ENCODE measurements at places on chromosomes 2 and 18.

DNA sequence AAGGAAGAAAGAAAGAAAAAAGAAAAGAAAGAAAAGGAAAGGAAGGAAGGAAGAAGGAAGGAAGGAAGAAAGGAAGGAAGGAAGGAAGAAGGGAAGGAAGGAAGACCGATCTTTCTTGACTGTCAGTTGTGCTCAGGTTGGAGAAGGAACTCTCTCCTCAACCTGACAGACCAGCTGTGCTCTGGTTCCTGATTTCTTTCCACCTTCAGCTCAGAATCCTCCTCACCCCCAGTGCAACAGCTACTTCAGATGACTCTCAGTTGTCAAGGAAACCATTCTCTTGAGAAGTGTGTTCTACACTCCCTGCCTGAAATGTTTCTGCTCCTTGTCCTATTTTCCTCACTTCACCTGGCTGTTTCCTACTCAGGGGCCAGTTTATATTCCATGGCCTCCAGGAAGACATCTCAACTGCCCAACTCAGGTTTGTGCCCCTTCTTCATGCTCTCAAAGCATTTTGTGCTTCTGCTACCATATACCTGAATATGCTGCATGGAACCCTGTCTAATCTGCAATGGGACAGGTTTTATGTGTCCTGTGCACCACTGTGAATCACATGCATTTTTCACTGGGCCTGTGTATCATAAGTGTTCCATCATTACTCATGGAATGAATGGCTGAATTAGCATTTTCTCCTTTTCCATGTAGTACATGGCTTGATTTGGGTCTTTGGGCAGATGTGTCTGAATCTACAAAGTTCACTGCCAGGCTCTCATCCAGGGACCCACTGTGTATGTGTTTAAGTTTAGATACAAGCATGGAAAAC is 32.8 kb upstream of the DOCK10 start:
- no peak for DNase-seq

GRCh38 chr2:112614201-112614840 is 29.9 kb downstream of the CHCHD5 start:
- DNase-seq: no peak

DNA sequence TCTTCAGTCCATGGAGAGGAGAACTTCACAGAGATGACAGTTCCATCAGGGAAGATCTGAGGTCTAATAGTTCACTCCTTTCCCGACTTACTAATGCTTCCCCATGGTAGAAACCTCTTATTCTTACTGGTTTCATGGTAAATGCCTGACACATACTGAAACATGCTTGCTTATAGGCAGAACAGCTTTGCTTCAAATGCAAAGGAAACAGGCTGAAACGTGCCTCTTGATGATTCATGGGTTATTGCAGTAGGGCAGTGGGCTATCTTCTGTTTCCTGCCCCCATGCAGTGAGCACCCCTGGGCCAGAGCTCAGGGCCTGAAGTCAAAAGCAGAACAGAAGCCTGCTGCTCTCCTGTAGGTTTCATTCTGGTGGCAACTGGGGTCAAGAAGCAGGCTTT is 223.5 kb downstream of the RDH14 start:
- DNase-seq: no peak

- DNase-seq: peak; percentile 25
These were observed 575 bp downstream of the ATL2 start for GRCh38 chr2:38376346-38377049.

DNA sequence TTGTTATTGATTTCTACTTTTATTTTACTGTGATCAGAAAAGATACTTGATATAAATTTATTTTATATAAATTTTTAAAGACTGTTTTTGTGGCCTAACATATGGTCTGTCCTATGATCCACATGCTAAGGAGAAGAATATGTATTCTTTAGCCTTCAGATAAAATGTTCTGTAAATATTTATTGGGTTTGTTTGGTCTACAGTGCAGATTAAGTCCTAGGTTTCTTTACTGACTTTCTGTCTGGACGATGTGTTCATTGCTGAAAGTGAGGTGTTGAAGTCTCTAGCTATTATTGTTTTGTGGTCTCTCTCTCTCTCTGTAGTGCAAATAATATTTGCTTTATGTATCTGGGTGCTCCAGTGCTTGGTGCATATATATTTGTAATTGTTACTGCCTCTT is 30.1 kb downstream of the OXER1 start:
- no peak for DNase-seq

- no peak for DNase-seq
These were observed 51.0 kb downstream of the TSHZ1 start for GRCh38 chr18:75261430-75262223.

DNA sequence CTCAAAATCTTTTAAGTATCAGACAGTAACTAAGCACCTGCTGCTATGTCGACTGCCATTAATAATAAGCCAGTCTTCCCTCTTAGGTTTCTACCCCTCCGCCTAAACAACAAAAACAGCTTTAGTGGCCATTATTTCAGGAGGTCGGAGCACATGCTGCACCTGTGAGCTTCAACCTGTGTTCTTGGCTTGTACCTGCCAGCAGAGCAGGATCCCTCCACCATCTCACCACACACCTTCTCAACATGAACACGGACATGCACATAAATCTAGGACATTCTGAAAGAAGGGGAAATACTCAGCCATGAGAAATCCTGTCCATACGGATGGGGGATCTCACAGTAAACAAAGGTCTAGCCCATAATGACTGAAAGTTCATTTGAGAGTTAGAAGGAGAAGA is 3.7 kb downstream of the CYB5A start:
- DNase-seq: no peak

- peak; percentile 16 for DNase-seq
These were observed at the start of gene BOK for GRCh38 chr2:241558532-241559322. TSS of gene BOK (plus strand) at chr2:241558745. CDS start at chr2:241559484, 739 bp downstream.

DNA sequence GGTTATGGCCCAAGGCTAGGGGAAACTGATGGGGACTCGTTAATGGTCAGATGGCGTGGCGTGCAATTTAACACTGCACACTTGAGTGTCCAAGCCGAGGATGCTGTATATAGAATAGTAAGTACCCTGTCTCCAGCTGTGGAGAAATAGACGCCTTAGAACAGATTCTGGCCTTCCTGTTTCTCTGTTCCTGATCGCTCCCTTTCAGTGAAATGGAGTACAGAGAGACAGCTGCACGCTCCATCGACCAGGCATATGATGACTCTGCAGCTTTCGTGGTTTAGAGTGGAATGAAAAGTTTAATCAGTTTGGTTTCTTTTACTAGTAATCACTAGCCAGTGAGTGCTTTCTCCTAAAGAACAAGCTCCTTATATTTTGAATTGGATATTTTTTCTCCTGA is 213.4 kb downstream of the NEDD4L start:
- no peak for DNase-seq

DNA sequence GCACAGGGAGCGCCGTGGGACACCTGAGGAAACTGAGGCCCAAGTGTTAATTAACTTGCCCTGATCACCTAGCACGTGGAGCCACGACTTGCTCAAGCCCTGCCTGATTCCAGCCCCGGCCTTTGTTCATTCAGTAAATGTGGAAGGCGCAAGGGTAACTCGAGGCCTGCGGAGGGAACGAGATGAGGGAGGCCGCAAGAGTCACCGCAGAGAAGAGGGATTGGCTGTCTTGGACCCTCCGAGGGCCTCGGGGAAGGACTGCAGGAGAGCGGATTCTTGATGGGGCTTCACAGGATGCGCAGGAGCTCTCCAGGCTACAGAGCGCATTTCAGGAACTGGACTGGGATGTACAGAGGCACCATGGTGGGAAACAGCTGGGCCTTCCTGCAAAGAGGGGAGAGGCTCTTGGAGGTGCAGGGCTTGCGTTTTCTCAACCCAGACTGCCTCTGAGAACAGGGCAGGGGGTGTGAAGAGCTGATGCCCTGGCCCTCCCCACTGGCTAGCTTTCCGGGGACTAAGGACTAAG is 511 bp upstream of the ANKMY1 start:
- DNase-seq: no peak

- no peak for DNase-seq
These were observed 194.8 kb downstream of the ZEB2 start for GRCh38 chr2:144325086-144325485.

- no peak for DNase-seq
These were observed 207.1 kb downstream of the ZNF521 start for GRCh38 chr18:25144820-25145219.

- no peak for DNase-seq
These were observed 86.0 kb downstream of the ACSL3 start for GRCh38 chr2:222946700-222947287.

- no peak for DNase-seq
These were observed 41.1 kb downstream of the CDC42EP3 start for GRCh38 chr2:37630301-37630700.

GRCh38 chr18:23311351-23312121 is 141.6 kb upstream of the RIOK3 start:
- DNase-seq: no peak

DNA sequence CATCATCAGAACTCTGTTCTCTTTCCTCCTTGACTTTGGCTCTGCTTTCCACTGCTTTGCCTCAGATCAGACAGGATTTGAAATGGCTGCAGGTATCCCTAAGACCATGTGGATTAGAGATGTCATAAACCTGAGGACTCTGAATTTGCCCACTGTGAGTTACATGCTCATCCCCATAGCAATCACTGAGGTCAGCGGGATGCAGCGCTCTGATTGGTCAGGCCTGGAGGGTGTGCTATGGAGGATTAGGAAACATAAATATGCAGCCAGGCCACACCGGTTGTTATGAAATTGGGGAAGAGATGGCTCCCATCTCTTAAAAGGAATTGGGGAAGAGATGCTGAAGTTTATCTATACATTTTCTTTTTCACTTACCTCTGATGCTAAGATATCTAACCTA is 73.7 kb upstream of the DNAJC10 start:
- no peak for DNase-seq

- DNase-seq: no peak
These were observed 86.2 kb upstream of the GLS start for GRCh38 chr2:190794377-190794776.

DNA sequence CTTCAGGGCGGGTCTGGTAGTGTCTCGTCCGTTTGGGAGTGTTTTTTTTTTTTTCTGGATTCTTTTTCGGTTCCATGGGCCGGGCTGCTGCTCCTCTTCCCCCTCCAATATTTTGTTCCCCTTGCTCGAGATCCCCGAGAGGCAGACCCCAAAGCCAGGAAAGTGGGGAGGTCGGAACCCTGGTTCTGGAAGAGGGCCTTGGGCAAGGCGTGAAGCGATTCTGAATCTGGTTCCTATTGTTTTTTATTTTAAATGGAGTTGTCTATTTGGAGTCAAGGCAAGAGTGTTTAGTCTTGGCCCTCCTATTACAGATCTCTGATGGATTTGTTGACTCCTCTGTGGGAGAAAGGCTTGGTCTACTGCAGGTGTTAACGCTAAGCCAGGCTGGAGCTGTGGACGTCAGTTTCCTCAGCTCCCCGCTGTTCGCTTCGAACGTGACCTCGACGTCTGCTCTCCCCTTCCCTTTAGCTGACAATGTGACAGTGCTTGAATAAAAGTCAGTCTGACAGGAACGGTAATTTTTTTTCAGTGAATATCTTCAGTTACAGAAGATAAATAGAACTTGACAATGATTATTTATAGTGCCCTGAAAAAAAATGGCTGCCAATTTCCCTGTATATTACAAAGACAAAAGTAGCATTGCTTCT is 683 bp upstream of the DNAJC27 start:
- peak; percentile 6 for DNase-seq

- DNase-seq: no peak
These were observed 249.2 kb downstream of the TNS1 start for GRCh38 chr2:217753460-217754200.

GRCh38 chr2:237624565-237624964 is 2.8 kb upstream of the LRRFIP1 start:
- DNase-seq: no peak

GRCh38 chr18:73842795-73843394 is 304.7 kb downstream of the FBXO15 start:
- DNase-seq: peak; percentile 12

GRCh38 chr18:3892152-3892551 is 442.2 kb downstream of the TGIF1 start:
- DNase-seq: no peak

DNA sequence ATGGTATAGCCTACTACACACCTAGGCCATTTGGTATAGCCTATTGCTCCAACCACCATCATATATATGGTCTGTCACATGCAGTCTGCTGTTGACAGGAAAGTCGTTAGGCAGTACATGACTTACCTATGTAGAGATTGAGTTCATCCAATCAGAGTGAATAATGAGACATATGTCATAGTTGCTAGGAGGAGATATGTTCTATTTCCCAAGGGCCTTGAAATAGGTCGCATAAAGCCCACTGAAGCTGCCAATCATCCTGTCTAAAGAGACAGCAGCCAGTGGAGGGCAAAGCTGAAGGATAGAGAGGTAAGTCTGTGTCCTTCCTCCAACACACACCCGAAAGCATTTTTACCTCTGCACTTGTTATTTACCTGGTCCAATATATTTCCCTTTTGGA is 263.4 kb downstream of the PTPRM start:
- DNase-seq: no peak

DNA sequence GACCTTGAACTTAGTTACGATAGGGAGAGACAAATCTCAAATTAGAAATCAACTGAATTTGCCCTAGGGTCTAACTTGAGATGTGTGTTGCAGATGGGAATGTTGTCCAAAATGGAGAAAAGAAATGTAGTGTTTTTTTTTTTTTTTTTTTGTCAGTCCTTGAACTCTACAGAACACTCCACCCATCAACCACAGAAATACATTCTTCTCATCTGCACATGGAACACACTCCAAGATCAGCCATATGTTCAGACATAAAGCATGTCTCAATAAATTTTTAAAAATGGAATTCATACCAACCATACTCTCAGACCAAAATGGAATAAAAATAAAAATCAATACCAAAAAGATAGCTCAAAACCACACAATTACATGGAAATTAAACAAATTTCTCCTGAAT is 526.5 kb downstream of the FBXO15 start:
- DNase-seq: no peak

- no peak for DNase-seq
These were observed at the start of gene ANKRD53 for GRCh38 chr2:70978341-70979179. TSS of gene ANKRD53 (plus strand) at chr2:70978630. CDS start at chr2:70978646, 16 bp downstream.
